Activated naive CD8-positive, alpha-beta T cell treated with anti-CD3 and anti-CD28 coated beads for 36 hours (primary cell): ENCODE measurements at places on chromosomes 12 and 14. TPM values are rescaled to one million over a fixed set of nuclear protein-coding genes. Genes with fewer than 3 reads are reported as not detected.
A peak's percentile ranks its signal among the peaks of the same experiment; 100 is the strongest.

PLEKHD1 gene
- not detected for total RNA-seq

SMOC1 gene
- total RNA-seq, result not detected

SLC5A8 gene
- total RNA-seq, result not detected

KCNJ8 gene
- total RNA-seq, result not detected

PRB2 gene
- total RNA-seq, result not detected

BDKRB2 gene
- not detected for total RNA-seq

BMP4 gene
- not detected for total RNA-seq

GLIPR1L1 gene
- not detected for total RNA-seq

GRCh38 chr12:46490635-46491034 lies 118.1 kb upstream of the SLC38A2 start:
- DNase-seq, result no peak
- no peaks in the 10 kb centered on the region for H3K27me3 ChIP-seq
- H3K27ac ChIP-seq, result no peak overlapping the region
- H3K36me3 ChIP-seq, result no peaks in the 10 kb centered on the region
- no peak overlapping the region for H3K4me3 ChIP-seq

- H3K27me3 ChIP-seq, result no peaks in the 10 kb centered on the region
- no peaks in the 10 kb centered on the region for H3K36me3 ChIP-seq
- no peak for DNase-seq
- H3K4me1 ChIP-seq, result peaks cover 11% of the 10 kb centered on the region
- H3K4me3 ChIP-seq, result no peak overlapping the region
Measured at GRCh38 chr14:52801014-52801712, 9.8 kb upstream of the GNPNAT1 start.

DNA sequence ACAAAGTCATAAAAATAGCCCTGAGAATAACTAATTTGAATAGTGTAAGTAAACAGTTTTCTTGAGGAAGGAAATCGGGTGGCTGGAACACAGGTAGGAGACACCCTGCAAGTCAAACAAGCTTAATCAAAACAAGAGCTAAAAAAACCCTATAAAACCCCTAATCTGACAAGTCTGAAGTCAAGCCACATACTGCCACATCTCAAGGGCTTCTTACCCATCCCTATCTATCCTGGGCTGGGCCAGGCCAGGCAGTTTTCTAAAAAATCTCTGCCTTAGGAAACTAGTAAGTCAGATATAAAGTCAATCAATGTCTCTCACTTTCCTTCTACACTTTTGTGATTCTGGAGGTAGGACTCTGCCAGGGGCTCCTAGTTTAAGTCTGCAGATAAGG lies 15.3 kb downstream of the UBE2N start:
- H3K36me3 ChIP-seq, result peaks cover 19% of the 10 kb centered on the region
- no peak overlapping the region for H3K4me3 ChIP-seq
- H3K27ac ChIP-seq, result peak overlapping the region; percentile 6
- H3K27me3 ChIP-seq, result no peaks in the 10 kb centered on the region
- peaks cover 78% of the 10 kb centered on the region for H3K4me1 ChIP-seq
- no peak for DNase-seq

- no peak overlapping the region for H3K27ac ChIP-seq
- no peaks in the 10 kb centered on the region for H3K36me3 ChIP-seq
- H3K4me3 ChIP-seq, result no peak overlapping the region
- H3K27me3 ChIP-seq, result peaks cover 24% of the 10 kb centered on the region
- H3K4me1 ChIP-seq, result no peaks in the 10 kb centered on the region
Measured at GRCh38 chr12:29072631-29073030, 76.4 kb upstream of the FAR2 start.

- H3K4me1 ChIP-seq, result peaks cover 7% of the 10 kb centered on the region
- H3K4me3 ChIP-seq, result no peak overlapping the region
- no peak overlapping the region for H3K27ac ChIP-seq
- no peaks in the 10 kb centered on the region for H3K27me3 ChIP-seq
Measured at GRCh38 chr12:30624009-30624408, 71.7 kb downstream of the IPO8 start.

DNA sequence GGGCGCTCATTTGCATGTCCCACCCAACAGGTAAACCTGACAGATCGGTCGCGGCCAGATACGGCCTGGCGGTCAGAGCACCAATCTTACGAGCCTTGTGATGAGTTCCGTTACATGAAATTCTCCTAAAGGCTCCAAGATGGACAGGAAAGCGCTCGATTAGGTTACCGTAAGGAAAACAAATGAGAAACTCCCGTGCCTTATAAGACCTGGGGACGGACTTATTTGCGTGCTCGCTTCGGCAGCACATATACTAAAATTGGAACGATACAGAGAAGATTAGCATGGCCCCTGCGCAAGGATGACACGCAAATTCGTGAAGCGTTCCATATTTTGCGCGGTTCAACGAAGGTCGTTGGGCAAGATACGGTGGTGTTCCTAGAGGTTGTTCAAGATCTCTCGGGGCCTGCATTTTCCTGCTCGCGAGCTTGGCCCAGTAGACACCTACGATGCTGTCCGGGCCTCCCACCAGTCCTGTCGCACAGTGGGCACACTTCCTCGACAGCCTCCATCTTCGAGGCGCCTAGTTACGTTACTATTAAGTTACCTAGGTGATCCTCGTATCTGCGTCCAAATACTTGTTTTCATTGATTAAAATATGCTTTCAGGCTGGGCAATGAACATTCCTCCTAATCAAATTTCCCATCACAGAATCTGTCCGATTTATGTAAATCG lies at the start of gene RNU6-7:
RNU6-7 (plus strand) TSS at position 230 of the 675 bp plus-strand sequence.
- H3K4me3 ChIP-seq, result peak within 1 kb of the TSS; percentile 91
- peaks cover 54% of the 10 kb centered on the region for H3K4me1 ChIP-seq
- peaks cover 4% of the 10 kb centered on the region for H3K36me3 ChIP-seq
- peak within 1 kb of the TSS; percentile 100 for H3K27ac ChIP-seq
- DNase-seq, result peak; percentile 31

GRCh38 chr14:61934385-61934784 lies 172.2 kb downstream of the SNAPC1 start:
- peaks cover 18% of the 10 kb centered on the region for H3K27me3 ChIP-seq
- DNase-seq, result no peak
- no peaks in the 10 kb centered on the region for H3K4me1 ChIP-seq

GRCh38 chr12:117370588-117370987 lies 9.2 kb upstream of the NOS1 start:
- DNase-seq, result no peak
- H3K4me3 ChIP-seq, result no peak overlapping the region
- no peaks in the 10 kb centered on the region for H3K4me1 ChIP-seq
- no peaks in the 10 kb centered on the region for H3K36me3 ChIP-seq

GRCh38 chr12:26340649-26341048 lies 145.3 kb downstream of the SSPN start:
- no peak overlapping the region for H3K27ac ChIP-seq
- DNase-seq, result no peak
- peaks cover 13% of the 10 kb centered on the region for H3K4me1 ChIP-seq
- H3K4me3 ChIP-seq, result no peak overlapping the region

- H3K4me3 ChIP-seq, result peak overlapping the region; percentile 98
- H3K4me1 ChIP-seq, result peaks cover 50% of the 10 kb centered on the region
- H3K27me3 ChIP-seq, result no peaks in the 10 kb centered on the region
- DNase-seq, result no peak
- H3K36me3 ChIP-seq, result peaks cover 46% of the 10 kb centered on the region
- peak overlapping the region; percentile 97 for H3K27ac ChIP-seq
Measured at GRCh38 chr12:14958361-14959125, 2.9 kb downstream of the ARHGDIB start.

- no peak overlapping the region for H3K27ac ChIP-seq
- H3K36me3 ChIP-seq, result peaks cover 3% of the 10 kb centered on the region
- DNase-seq, result no peak
- no peaks in the 10 kb centered on the region for H3K27me3 ChIP-seq
- H3K4me1 ChIP-seq, result no peaks in the 10 kb centered on the region
- no peak overlapping the region for H3K4me3 ChIP-seq
Measured at GRCh38 chr14:74474376-74474775, 18.7 kb downstream of the NPC2 start.

- peak overlapping the region; percentile 96 for H3K4me3 ChIP-seq
- peak overlapping the region; percentile 95 for H3K27ac ChIP-seq
- DNase-seq, result peak; percentile 61
Measured at GRCh38 chr12:110281549-110282299, 677 bp downstream of the ATP2A2 start.

DNA sequence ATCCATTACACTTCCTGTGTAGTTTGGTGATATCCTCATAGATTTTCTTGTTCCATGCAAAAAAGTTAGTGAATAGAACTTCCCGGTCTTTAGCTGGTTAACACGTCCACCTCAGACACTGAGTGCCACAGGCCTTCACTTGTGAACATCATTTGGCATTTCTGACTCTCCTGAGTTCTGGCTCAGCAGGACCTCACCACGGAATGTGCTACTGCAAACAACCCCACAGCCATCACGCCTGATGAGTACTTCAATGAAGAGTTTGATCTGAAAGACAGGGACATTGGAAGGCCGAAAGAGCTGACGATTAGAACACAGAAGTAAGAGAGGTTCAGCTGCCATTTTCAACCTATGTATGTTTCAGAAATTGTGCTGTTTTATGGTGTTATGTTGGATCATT lies 20.0 kb downstream of the C12orf76 start:
- H3K27me3 ChIP-seq, result no peaks in the 10 kb centered on the region
- H3K4me1 ChIP-seq, result peaks cover 10% of the 10 kb centered on the region
- no peak overlapping the region for H3K4me3 ChIP-seq
- DNase-seq, result no peak

- no peaks in the 10 kb centered on the region for H3K27me3 ChIP-seq
- peaks cover 28% of the 10 kb centered on the region for H3K4me1 ChIP-seq
- DNase-seq, result no peak
- no peak overlapping the region for H3K4me3 ChIP-seq
Measured at GRCh38 chr12:124490584-124491305, 76.7 kb downstream of the NCOR2 start.

DNA sequence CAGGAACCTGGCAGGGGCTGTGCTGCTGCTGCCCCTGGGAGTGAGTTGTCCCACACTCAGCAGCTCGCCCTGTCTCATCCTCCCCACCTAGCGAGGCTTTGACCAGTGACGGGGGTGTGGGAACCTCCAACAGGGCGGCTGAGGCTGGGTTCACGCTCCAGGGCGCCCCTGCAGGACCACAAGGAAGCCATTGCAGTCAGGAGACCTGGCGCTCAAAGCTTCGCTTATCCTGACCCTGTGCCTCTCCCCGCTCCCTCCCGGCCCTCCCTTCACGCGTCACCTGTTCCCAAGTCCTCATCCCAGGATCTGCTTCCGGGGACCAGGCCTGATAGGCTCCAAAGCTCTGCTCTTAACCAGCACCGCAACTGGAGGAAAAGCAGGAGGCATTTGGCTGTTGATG lies 272.0 kb upstream of the SFSWAP start:
- H3K27ac ChIP-seq, result no peak overlapping the region
- DNase-seq, result no peak
- no peaks in the 10 kb centered on the region for H3K36me3 ChIP-seq
- H3K4me1 ChIP-seq, result no peaks in the 10 kb centered on the region

- no peak overlapping the region for H3K27ac ChIP-seq
- H3K4me1 ChIP-seq, result peaks cover 5% of the 10 kb centered on the region
- H3K27me3 ChIP-seq, result no peaks in the 10 kb centered on the region
- no peak for DNase-seq
Measured at GRCh38 chr12:122563361-122563760, 36.3 kb downstream of the KNTC1 start.

- H3K27me3 ChIP-seq, result no peaks in the 10 kb centered on the region
- peak; percentile 81 for DNase-seq
- peaks cover 21% of the 10 kb centered on the region for H3K36me3 ChIP-seq
- H3K4me3 ChIP-seq, result peak overlapping the region; percentile 97
Measured at GRCh38 chr12:6554168-6555017, 1.4 kb downstream of the IFFO1 start.

- H3K4me3 ChIP-seq, result no peak overlapping the region
- no peak for DNase-seq
- no peaks in the 10 kb centered on the region for H3K27me3 ChIP-seq
- H3K36me3 ChIP-seq, result no peaks in the 10 kb centered on the region
- no peaks in the 10 kb centered on the region for H3K4me1 ChIP-seq
- no peak overlapping the region for H3K27ac ChIP-seq
Measured at GRCh38 chr12:121697093-121697698, 15.4 kb upstream of the TMEM120B start.

DNA sequence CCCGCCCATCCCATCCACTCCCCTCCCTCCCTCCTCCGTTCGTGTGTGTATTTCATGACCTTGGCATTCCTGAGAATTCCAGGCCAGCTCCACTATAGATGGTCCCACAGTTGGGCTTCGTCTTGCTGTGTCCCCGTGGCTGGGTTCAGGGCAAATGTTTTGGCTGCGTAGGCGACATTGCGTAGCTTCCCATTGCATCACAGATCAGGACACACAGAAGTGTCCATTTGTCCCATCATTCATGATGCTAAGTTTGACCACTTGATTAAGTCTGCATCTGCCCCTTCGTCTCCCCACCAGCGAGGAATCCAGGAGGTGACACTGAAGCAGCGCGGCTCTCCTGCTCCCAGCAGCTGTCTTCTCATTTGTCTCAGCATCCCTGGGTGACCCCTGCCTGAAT lies 38.6 kb upstream of the MMP17 start:
- peaks cover 24% of the 10 kb centered on the region for H3K36me3 ChIP-seq
- no peak overlapping the region for H3K27ac ChIP-seq
- no peak for DNase-seq
- no peaks in the 10 kb centered on the region for H3K27me3 ChIP-seq
- no peak overlapping the region for H3K4me3 ChIP-seq

DNA sequence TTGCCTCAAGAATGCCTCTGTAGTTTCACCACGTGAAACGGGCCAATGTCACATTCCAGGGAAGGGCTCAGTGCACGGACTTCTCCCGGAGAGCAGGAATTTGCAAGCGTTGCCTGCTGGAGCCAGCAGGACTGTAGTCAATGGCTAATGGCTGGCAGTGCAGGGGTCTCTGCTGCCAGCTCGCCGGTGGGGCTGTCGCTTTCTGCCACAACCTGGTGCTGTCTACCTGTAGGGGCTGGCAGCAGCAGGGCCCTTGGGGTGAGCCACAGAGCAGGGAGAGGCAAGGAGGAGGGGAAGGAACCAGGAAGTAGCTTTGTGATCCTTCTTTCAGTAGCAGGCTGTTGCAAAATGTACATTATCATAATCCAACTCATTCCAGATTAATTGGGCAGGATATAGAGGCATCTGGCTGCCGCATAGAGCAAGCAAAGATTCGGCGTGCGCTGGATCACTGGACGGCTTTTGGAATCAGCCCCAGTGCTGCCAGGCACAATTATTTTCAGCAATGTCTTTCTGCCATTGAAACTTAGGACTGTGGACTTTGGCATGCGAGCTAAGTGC lies 114.1 kb downstream of the PAPOLA start:
- peaks cover 19% of the 10 kb centered on the region for H3K27me3 ChIP-seq
- H3K36me3 ChIP-seq, result no peaks in the 10 kb centered on the region
- no peak overlapping the region for H3K4me3 ChIP-seq
- H3K4me1 ChIP-seq, result no peaks in the 10 kb centered on the region
- no peak for DNase-seq

- no peak overlapping the region for H3K4me3 ChIP-seq
- peaks cover 26% of the 10 kb centered on the region for H3K27me3 ChIP-seq
- peaks cover 31% of the 10 kb centered on the region for H3K4me1 ChIP-seq
Measured at GRCh38 chr12:124605150-124605882, 37.9 kb upstream of the NCOR2 start.
